ENCODE measurements at places on chromosomes 1 and 21.
A peak's percentile ranks its signal among the peaks of the same experiment; 100 is the strongest.

DNA sequence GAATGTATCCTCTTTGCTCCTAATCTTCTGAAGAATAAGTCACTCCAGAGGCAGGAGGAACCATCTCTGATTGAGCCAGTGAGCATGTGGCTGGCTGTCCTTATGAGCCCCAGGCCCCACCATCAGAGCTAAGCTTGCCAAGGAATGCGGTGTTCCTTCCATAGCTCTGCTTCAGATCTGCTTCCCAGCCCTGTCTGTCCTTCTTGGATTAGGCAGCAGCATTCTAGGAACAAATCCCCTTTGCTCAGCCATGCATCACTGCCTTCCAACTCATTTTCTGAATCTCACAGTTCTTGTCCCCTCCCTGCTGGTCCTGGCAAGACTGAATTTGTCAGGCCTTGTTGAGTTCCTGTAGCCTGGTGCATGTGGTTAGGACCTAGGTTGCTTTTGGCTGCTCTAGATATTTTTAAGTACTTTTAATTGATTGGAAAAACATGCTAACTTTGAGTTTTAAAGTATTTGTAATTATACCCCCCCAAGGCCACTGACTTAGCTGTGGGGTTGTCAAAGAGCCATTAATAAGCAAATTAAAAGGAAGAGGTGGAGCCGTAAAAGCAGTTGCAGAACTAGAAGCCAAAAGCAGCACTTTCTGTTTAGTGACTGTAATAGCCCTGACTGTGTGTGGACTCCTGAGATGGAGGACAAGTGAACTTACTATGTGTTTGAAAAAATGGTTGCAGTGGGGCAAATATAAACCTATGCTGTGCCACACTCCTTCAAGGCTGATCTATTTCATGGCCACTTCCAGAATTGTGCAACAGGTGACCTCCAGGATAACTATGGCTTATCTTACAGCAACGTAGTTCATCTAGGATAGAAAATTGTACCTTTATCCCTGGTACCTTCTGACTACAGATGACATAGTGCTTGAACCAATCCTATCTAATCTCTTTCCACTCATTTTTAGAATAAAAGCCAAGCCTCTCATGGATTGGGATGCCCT lies 61.3 kb upstream of the BACH1 start:
- DNase-seq: no peak

- DNase-seq: no peak
These were observed 91.5 kb upstream of the LBR start for GRCh38 chr1:225519166-225519863.

- DNase-seq: no peak
These were observed 2.2 kb upstream of the HENMT1 start for GRCh38 chr1:108663074-108663473.

- DNase-seq: no peak
These were observed 2.3 kb upstream of the TSPAN2 start for GRCh38 chr1:115091572-115091971.

DNA sequence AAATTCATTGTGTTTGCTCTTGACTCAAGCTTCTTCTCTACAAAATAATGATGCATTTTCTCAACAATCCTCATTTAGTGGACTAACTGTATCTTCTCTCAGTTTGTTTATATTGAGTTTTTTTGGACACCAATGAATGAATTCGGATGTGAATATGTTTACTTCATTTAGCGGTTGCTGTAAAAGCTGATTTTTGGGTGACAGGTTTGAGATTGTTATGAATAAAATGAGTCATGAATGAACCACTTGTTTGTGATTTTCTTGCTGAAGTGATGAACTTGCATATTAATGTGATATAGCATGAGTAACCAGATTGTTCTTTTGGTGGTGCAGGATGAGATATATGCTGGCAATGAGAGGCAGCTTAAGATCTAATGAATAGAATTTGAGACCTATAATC lies 3.1 kb downstream of the DNM3 start:
- no peak for DNase-seq

DNA sequence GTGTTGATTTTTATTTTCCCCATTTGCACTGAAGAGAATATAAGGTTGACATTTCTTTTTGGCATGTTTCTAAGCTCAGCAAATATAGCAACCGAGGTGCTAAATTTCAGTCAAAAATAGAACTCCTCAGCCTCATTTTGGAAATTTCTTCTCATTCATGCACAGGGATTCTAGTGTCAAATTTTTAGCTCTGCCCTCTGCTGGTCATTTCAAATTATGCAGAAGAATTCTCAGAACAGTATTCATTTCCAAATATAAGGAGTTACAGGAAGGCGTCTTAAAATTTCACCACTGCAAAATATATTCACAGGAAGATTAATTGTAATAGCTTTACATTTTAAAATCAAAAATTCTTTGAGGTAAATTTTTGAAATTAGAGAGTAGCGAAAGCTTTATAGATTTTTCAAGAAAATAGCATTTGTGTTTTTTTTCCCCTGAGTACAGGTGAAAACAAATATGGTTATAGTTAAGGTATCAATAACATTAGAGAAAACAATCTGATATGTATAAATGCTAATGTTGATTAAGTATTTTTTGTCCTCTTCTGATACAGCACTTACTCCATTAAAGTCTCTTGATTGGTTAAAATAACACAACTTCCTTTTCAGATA lies 57.9 kb downstream of the FMN2 start:
- no peak for DNase-seq

DNA sequence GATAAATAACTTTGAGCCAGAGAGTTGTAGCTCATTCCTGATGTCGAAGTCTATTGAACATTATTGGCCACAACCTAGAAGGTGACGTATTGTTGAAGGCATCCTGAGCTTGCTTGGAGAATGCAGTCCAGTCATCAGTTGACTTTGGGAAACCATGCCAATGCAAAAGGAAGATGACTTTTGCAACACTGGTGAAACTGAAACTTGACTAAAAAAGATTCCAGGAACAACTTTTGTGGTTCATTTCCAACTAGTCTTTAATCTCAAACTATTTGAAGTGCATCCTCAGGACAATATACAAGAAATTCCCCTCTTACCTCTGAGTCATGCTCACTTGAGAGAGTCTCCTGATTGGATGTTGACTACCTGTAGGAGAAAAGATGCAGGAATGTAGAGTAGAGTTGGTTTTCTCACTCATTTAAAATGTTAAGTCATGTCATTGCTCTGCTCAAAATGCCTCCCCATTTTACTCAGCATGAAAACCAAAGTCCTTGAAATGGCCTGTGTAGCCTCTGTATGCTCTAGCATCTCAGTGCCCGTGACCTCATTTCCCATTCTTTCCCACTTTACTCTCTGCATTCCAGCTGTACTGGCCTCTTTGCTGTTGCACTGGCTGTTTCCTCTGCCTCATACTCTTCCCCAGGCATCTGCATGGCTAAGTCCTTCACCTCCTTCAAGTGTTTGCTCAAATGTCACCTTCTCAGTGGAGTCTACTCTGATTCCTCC lies 24.4 kb upstream of the LEPR start:
- DNase-seq: no peak

- peak; percentile 58 for DNase-seq
These were observed 4.4 kb upstream of the LGR6 start for GRCh38 chr1:202189001-202189790.

DNA sequence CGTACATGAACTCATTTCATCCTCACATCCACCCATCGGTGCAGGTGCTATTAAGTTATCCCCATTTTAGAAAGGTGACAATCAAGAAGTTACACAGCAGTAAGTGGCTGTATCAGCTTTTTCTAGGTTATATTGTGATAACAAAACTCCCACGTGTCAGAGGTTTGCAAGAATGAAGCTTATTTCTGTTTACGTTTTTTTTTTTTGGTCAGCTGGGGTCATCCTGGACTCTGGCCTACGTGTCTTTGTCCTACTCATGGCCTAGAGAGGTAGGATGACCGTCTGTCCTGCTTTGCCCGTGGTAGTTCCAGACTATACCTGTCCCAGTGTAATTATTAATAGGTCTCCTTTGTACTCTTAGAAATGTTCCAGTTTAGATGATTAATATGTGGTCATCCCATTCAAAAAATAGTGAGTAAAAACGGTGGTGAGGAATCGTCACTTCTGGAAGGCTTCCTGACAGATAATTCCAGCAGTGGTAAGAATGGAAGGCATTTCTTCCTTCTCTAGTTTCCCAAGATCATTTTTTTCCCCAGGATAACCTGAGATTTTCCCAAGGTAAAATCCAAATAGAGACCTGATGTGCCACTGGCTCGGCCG lies 64.2 kb upstream of the KIF26B start:
- no peak for DNase-seq

GRCh38 chr1:167272369-167272957 lies 51.8 kb downstream of the POU2F1 start:
- DNase-seq: no peak

DNA sequence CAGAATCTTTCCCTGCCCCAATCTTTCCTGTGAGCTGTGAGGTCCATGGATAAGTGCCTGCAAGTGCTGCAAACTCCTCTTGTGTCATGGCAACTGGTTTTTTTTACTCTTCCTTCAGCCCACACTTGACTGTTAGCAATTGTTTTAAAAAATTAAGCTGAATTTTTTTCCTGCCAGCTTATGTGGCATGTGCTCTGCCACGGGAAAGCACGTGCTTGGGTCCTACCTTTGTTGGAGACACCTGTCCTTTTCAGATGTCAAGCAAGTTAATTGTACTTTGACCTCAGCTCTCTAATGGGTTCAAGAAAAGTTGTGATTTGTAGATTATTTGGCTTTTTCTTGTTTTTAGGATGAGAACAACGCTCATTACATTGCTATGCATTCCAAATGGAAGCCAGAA lies 398.5 kb downstream of the NUF2 start:
- DNase-seq: no peak

DNA sequence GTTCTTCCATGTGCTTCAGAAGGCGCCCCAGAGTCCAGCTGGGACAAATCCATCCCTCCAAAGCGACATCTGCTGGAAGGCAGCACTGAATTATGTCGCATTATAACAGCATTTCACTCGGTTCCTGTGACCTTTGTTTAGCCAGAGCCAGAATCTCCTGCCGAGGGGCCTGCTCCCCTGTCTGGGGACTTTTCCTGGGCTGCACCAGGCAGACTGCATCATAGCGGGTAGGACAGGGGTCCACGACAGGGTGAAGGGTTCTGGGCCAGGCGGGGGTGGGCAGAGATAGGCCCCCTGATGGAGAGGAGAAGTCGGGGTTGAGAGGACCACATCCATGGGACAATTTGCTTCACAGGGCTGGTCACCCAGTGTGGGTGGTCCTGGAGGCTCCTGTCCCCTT lies 276.9 kb downstream of the MATN1 start:
- DNase-seq: no peak

DNA sequence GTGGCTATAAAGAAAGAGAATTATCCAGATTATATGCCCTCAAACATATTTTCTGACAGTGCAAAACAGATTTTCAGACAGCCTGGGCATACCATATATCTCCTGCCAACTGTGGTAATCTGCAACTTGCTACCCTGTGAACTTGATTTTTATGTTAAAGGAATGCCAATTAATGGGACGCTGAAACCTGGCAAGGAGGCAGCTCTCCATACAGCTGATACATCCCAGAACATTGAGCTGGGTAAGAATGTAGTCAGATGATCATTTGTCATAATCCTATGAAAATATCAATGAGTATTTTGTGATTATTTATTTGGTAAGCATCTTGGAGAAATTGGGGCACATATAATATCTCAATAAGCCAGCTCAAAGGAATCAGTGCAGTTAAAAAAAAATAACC lies 124.2 kb downstream of the VPS13D start:
- no peak for DNase-seq

- DNase-seq: no peak
These were observed 2.5 kb upstream of the RRP1 start for GRCh38 chr21:43786807-43787440.

DNA sequence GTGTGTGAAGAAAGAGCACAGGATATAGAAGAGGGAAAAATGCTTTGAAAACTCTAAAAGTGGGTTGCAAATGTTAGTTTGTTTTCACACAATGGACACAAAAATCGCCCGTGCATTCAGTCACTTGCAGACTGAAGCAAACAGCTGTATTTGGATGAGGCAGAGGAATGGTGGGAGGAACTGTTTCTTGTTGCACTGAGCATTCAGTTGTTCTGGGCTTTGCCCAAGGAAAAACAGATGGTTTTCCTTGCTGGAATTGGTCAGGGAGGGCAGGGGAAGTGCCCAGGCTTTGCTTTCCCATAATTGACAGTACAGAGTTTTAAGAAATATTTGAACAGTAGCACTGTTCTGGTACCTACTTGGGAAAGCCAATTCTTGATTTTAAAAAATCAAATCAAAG lies 19.5 kb upstream of the WARS2 start:
- no peak for DNase-seq

GRCh38 chr1:245875581-245876261 lies 631.4 kb downstream of the SMYD3 start:
- DNase-seq: no peak

DNA sequence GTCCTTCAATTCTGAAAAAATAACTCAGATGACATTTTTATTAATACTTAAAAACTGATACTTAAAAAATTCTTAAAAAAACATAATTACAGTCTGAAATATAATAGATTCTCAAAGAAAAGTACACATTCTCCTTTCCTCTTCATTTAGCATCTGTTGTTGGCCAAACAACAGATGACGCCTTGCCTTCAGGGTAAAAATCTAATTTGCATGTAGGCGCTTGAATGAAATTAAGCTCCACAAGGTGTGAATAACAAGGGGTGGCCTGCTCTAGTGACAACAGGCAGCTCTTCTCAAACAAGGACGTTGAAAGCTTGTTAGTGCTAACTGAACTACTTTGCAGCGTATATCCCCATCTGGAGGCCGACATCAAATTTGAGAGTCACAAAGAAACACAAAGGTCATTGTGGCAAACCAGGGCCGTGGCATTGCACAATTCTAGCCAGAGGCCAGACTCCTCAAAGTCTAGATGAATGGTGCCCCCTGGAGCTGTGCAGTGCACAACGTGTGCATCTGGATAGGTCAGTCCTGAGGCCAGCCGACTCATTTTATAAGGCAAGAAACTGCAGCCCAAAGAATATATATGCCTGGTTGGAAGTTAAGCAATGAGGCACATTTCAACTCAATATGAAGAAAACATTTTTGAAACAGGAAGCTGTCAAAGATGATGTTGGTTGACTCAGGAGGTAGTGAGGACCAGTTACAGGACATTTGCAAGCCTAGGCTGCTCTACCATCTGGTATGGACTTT lies 459.2 kb upstream of the RUNX1 start:
- no peak for DNase-seq

DNA sequence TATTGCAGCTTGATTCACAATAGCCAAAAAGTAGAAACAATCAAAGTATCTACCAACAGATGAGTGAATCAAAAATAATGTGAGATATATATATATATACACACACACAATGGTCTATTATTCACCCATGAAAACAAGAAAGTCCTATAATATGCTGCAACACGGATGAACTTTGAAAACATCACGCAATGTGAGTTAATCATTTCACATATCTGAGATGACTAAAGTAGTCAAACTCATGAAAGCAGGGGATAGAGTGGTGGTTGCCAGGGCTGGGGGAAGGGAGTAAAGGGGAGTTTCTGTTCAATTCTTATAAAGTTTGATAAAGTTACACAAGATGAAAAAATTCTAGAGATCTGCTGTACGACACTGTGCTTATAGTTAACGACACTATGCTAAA lies 1234.8 kb downstream of the MRPL39 start:
- no peak for DNase-seq

Data from stimulated activated CD4-positive, alpha-beta T cell treated with anti-CD3 and anti-CD28 coated beads, Interleukin-4, amount 100 ng/mL, for 4 hours (primary cell).